Stimulated activated CD8-positive, alpha-beta memory T cell treated with anti-CD3 and anti-CD28 coated beads, Interleukin-12 subunit alpha, Interleukin-12 subunit beta, amount 100 ng/mL, for 1 hour (primary cell): ENCODE measurements at places on chromosomes 3 and 15.
A peak's percentile ranks its signal among the peaks of the same experiment; 100 is the strongest.

DNA sequence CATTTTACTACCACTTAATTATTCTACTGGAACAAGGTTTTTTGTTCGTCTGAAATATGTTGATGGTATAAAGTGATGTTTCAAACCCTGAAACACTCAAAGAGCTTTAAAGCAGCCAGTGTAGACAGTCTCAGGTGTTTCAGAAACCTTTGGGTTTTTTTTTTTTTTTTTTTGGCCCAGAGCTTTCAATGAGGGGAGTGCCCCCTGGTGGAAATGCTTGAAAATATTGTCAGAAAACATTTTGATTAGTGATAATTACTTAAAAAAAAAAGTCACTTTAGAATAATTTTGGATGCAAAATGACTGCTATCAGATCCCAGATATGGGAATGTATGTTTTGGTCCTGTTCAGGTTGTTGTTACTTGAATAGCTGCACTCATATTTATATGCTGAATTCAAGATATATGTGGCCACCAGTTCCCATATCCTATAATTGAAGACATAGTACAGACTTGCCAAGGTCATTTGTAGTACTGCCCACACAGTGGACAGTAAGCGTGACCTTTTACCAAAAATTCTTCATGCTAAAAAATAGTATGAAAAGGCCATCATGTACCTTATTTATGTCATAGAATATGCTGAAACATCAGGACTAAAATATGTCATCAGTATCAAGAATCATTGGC lies 35.9 kb downstream of the SATB1 start:
- peak; percentile 13 for DNase-seq

DNA sequence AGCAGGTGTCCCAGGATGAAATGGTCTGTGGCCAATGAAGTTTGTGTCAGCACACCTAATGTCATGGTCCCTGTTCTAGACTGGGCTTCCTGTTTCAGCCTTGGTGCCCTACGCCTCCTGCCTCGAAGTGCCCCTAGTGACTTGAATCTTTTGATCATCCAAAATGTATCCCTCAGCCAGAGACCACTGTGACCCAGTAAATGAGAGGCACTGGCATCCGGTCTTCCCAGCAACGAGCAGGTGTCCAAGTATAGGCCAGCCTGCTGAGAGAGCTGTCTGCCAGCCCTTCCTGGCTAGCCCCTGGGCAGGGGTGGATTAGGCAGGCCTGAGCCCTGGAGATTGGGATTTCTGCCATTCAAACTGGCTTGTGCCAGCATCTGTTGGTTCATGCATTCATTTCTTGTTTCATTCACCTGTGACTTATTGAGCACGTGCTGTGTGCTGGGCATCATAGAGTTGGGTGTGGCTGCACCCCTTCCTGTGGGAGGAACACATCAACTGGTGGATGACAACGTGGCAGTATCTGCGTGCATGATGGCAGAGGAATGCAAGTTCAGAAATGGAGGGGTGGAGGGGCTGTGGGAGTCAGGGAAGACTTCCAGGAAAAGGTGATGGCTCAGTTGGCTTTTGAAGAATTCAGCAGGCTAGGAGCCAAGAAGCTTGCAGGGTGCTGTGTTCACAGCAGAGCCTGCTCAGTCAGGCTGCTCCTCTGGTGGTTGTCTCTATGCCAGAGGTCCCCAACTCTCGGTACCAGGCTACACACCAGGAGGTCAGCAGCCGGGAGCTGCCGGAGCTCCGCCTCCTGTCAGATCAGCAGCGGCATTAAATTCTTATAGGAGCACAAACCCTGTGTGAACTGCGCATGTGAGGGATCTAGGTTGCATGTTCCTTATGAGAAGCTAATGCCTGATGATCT lies 21.6 kb downstream of the ESYT3 start:
- no peak for DNase-seq

GRCh38 chr3:14684447-14684846 lies 9.5 kb downstream of the C3orf20 start:
- DNase-seq: no peak

DNA sequence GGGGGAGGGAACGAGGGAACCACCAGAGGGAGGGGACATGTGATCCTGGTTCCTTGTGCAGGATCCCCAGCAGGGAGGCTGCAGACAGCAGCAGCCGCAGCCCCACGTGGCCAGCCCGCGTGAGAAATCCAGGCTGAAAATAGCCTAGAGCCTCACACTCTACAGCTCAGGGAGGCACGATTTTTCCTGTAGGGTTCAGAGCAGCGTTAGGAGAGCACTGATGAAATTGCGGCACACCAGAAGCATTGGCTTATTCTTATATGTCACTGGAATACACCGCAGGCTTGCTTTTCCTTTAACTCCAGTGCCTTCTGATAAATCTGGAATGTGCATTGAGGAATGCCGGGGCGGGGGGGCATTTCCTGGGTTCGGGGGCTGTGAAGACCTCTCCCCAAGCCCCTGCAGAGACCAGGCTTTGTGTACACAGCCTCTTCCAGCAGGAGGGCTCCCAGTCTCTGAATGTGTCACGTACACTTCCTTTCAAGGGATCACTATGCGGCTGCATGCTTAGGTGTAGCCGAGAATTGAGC lies 193.0 kb downstream of the ATP10A start:
- DNase-seq: no peak

DNA sequence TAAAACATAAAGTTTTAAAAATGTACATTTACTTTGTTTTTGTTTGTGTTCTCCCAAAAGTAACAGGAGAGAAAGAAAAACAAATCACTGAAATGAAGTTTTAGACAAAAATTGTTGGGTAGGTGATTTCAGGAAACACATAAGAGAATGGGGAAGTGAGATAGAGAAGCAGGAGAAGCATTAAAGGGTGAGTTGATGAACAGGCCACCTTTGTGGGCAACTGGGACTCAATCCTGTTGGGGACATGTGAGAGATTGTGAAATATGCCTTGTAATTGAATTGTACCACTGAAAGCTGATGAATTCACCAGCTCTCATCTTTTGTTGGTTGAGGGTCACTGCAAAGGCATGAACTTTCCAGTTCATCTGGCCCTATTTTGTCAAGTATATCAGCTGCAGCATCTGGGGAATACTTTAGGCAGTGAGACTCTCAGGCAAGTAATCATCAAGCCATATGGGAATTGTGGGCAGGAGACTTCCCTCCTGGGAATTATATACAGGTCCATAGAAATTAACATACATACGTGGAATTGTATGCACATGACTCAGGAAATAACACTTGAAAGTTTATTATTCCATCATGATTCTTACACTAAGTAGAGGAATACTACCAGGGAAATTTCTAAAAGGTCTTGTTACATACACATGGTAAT lies 181.0 kb downstream of the ZBBX start:
- no peak for DNase-seq

DNA sequence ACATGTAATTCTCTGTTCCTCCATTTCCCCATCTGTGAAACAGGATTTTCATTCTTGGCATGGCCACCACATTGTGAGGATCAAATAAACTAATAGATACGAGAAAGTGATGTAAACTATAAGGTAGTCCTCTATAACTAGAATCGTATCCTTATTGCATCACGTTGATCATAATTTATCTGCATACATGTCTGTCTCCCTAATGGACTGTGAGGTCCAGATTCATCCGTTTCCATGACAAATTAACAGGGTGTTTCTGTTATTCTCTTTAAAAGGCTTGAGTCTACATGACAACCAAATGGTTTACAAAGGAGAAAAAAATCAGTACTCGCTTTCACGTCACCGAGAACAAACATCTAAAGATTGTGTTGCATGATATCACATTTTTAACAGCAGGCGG lies 53.0 kb downstream of the SST start:
- no peak for DNase-seq

DNA sequence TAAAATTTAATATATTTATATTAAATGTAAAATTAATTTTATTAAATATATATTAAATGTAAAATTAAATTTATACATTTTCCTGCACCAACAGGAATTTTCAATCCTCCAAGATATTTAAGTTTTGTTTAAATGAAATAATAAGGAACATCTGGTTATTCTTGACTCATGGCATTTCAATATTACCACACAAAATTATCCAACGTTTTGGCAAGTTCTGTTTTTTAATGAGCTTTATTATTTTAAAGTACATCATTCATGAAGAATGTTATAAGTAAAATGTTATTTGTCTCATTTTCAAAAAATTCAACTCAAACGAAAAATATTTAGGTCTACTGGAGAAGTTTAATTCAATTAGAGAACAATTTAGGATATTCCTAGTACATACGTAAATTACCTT lies 811.4 kb downstream of the NAALADL2 start:
- DNase-seq: no peak

DNA sequence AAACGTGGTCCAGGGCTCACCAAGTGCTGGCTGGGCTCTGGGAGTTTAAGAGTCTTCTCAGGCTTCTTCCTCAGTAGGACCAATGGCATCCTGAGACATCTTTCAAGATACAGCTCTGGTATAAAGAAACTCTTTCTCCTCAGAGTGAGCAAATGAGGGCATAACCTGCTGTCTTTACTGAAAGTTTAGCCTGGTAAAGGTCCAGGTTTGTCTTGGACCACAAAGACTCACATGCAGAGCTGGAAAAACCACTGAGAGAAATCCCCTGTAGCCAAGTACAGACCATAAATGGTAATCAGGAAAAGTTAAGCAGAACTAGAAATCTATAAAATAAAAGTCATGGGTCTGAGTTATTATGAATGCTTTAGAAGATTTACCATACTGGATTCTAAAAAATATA lies 23.1 kb downstream of the CD47 start:
- DNase-seq: no peak

DNA sequence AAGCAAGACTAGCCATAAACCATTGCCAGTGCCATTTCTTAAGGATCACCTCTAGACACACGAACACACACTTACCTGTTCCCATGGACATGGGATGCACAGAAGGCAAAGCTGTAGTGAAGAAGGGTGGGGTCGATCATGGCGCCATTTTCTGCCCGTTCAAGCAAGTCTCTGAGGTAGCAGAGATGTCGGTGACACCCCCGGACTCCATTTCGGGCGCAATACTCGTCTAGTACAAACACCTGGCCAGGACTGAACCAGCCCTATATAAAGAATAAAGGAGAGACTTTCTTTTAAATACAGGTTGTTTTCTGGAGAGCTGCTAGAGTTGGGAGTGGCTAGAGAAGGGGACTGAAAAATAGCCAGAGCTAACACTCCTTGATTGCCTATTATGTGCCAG lies 159.4 kb upstream of the FEZF2 start:
- no peak for DNase-seq

DNA sequence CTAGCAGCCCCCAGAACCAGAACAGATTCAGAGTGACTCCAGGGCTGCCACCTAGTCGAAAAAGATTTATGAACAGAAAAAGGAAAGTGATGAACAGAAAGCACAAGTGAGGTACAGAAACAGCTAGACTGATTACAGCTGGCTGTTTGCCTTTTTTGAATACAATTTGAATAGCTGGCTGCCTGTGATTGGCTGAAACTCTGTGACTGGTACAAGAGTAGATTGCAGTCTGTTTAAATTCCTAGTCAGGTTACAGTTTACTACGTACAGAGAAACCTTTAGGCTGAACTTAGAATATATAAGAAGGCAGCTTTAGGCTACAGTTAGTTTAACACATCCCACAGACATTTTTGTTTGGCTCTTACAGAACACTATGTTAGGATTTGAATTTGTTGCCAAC lies 10.0 kb downstream of the CCDC13 start:
- no peak for DNase-seq

- DNase-seq: no peak
Measured at GRCh38 chr3:192033246-192033645, 572.3 kb downstream of the PYDC2 start.

DNA sequence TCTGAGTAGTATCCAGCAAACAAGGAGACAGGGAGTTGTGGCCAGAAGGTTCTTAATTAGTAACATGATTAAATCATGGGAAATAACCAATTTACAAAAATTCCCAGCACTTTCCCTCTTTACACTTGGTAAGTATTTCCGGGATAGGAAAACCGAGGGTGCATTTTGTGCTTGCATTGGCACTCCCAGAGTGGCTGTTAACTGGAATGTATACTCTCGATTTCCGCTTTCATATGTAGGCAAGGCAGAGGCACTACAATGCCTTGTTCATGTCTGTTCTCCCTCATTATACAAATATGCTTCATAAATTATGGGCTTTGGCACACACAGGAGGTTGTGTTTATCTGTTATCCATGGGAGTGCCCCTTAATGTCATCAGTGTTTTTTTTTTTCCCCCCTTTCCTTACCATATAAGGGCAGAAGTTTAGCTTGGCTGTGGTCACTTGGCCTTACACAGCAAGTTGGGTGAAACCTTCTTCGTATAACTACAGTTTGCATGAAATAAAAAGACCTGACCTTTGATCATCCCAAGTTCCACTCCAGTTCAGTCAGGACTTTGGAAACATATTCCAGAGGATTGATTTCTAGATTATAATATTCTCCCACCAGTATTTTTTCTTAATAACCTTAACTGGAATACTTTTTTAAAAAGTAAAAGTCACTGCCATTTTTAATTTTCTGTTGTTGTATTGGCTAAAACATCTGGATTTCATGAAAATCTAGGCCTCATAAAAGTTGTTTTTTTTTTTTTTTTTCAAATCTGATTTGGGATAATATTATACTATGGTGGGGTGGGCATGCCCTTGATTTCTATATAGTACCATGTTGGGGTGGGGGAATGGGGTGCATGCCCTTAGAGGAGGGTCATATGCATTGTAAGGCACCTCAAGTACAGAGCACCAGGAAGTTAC lies 8.9 kb downstream of the TPM1 start:
- no peak for DNase-seq

DNA sequence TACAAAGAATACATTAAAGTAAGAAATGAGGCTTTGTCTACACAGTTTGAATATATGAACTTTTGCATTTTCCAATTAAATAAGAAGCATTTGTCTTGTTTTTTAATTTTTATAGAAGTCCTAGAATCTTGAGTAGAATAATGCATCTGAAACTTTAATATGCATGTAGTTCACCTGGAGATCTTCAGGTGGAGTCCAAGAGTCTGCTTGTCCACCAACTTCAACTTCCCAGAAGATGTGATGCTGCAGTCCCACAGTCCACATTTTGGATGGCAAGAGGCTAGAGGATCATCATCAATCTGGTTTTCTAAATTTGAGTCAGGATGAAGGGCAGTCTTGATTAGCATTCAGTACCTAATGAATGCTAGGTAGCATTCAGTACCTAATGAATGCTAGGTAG lies 357.6 kb upstream of the SOX2 start:
- DNase-seq: no peak

- DNase-seq: no peak
Measured at GRCh38 chr3:133882986-133883586, 12.6 kb downstream of the RAB6B start.

DNA sequence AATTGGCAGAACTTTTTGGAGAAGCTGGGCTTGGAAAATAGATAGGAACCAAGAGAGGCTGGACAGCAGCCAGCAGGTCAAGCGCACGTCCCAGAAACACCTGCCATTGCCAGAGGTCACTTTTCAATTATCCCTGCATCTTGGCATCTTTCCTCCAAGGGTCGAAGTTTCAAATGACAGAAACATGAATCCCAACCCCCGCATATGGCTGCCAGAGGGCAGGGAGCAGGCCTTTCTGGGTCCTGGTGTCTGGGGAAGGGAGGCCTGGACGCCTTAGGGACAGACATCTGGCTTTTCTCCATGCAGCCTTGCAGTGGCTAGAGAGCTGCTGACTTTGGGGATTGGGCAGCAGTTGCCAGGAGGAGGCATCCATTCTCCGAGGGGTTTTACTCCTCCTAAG lies 164.5 kb upstream of the TPM1 start:
- DNase-seq: no peak
